ENCODE measurements at places on chromosomes 13 and 19. TPM values are rescaled to one million over a fixed set of nuclear protein-coding genes. Genes with fewer than 3 reads are reported as not detected.

VSIG10L gene
- polyA plus RNA-seq, result 0.99 TPM

CASP14 gene
- 0.04 TPM for polyA plus RNA-seq

MYPOP gene
- polyA plus RNA-seq, result 5.2 TPM

KIR2DL4 gene
- polyA plus RNA-seq, result not detected

ATP1A3 gene
- polyA plus RNA-seq, result 1.2 TPM

ATP7B gene
- 2.0 TPM for polyA plus RNA-seq

ZNF729 gene
- not detected for polyA plus RNA-seq

PIP5K1C gene
- 24.8 TPM for polyA plus RNA-seq

C19orf38 gene
- polyA plus RNA-seq, result 0.31 TPM

RANBP3 gene
- polyA plus RNA-seq, result 29.1 TPM

PSG1 gene
- polyA plus RNA-seq, result not detected

HSD17B14 gene
- polyA plus RNA-seq, result 25.4 TPM

ZNF473 gene
- polyA plus RNA-seq, result 1.9 TPM

SPACA6 gene
- 27.2 TPM for polyA plus RNA-seq

PLVAP gene
- 87.6 TPM for polyA plus RNA-seq

DHDH gene
- 1.0 TPM for polyA plus RNA-seq

GRIN3B gene
- polyA plus RNA-seq, result 0.08 TPM

ZNF560 gene
- not detected for polyA plus RNA-seq

SPACA4 gene
- 0.12 TPM for polyA plus RNA-seq

NRTN gene
- 8.5 TPM for polyA plus RNA-seq

CGB7 gene
- not detected for polyA plus RNA-seq

PDX1 gene
- polyA plus RNA-seq, result 26.1 TPM

SIAH3 gene
- polyA plus RNA-seq, result not detected
